RWPE1 (cell line): ENCODE measurements at places on chromosomes 11 and 22.

DNA sequence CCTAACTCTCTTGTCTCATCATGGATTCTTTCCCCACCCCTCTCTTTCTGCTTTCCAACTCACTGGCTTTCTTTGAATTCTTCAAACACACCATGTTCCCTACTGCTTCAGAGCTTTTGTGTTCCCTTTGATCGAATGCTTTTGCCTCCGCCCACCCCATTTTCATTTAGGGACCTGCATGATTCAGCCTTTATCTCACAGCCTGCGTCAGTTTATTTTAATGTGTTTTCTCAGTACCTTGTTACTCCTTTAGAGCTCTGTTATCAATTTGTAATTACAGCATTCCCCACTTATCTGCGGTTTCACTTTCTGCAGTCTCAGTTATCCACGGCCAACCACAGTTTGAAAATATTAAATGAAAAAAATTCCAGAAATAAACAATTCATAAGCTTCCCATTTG is 451.3 kb downstream of the METTL15 start:
- DNase-seq, result no peak

DNA sequence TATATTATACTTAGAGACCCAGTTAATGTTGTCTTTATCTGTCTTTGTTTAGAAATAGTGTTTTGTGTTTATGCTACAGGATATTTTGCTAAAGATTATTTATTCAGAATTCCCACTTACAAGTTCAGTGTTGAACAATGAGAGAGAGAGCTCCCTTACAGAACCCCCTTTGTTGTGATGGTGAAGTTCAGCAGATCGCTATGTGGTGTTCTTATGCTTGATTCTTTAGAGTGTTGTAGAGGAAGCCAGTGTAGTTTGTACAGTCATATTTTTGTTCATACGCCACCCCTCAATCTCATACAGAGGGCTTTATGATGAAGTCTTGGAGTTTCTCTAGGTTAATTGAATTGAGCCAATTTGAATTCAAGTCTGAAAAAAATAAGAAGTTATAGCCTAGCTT is 150.2 kb downstream of the TMEM135 start:
- no peak for DNase-seq

GRCh38 chr11:119416606-119417580 is 6.1 kb downstream of the THY1 start:
- DNase-seq, result no peak

GRCh38 chr11:65491614-65492386 is 7.0 kb upstream of the MALAT1 start:
- no peak for DNase-seq

- no peak for DNase-seq
Observed at GRCh38 chr11:2382936-2383851, 6.1 kb downstream of the CD81 start.

DNA sequence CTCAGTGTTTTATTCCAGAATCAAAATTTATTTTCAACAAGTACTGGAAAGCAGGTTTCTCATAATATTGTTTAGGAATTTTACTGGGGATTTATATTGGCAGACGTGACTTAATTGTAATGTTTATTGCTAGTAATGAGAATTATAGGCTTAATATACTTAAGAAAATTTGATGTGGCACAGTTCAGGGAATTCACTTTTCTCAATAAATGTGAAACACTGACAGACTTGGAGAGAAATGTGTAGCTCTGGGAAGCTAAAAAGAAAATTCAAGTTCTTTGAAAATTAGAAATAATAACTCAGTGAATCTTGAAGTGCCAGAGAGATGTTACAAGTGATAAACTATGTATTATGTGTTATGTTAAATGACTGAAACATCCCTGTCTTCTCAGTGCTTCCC is at the start of gene OR51F2:
Gene OR51F2, plus strand, starts transcription at position 301 of the 400 bp plus-strand sequence. CDS start 101 bp downstream, outside the sequence.
- no peak for DNase-seq

- DNase-seq, result no peak
Observed at GRCh38 chr11:117062498-117062897, 35.7 kb downstream of the SIK3 start.

GRCh38 chr11:26483108-26483507 is 89.0 kb downstream of the MUC15 start:
- no peak for DNase-seq

- DNase-seq, result no peak
Observed at GRCh38 chr11:13963169-13963948, 836 bp downstream of the SPON1 start.

- no peak for DNase-seq
Observed at GRCh38 chr11:69401715-69402114, 79.7 kb upstream of the LINC01488 start.

DNA sequence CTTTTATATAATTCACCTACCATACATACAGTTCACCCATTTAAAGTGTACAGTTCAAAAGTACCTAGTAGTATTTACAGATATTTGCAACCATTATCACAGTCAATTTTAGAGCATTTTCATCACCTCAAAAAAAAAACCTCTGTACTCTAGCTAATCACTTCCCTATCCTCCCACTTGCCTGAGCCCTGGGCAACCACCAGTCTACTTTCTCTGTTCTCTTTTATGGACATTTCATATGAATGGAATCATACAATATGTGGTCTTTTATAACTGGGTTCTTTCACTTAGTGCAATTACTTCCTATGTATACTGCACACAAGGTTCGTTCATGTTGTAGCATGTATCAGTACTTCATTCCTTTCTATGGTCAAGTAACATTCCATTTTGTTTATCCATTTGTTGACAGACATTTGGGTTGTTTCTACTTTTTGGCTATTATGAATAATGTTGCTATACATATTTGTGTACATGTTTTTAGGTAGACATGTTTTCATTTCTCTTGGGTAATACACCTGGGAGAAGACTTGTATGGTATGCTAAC is 17.8 kb upstream of the NEU3 start:
- no peak for DNase-seq

DNA sequence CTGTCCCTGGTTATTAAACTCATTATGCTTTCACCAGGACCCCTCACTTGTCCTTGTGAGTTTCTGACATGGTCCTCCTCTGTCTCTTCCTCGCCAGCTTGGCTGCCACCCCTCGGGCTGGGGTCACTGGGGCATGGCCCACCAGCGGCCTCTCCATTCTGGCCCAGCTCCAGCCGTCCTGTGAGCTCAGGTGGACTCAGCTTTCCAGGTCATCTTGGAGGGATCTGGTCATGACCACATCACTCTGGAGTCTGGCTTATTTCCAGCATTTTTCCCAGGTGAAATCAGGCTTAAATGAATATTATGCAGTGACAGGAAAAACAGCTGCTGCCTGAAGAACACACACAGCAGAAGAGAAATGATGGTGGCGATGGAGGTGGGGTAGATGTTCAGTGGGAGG is 224.5 kb downstream of the ADAMTS15 start:
- DNase-seq, result no peak

GRCh38 chr22:39453765-39454378 is 2.9 kb upstream of the MGAT3 start:
- no peak for DNase-seq

GRCh38 chr22:31742115-31742514 is 7.8 kb downstream of the PRR14L start:
- no peak for DNase-seq

- no peak for DNase-seq
Observed at GRCh38 chr11:2259897-2260451, 10.4 kb downstream of the ASCL2 start.

GRCh38 chr11:128234143-128234542 is 353.2 kb downstream of the ETS1 start:
- DNase-seq, result no peak

GRCh38 chr22:29903371-29903770 is 20.4 kb downstream of the MTMR3 start:
- no peak for DNase-seq

DNA sequence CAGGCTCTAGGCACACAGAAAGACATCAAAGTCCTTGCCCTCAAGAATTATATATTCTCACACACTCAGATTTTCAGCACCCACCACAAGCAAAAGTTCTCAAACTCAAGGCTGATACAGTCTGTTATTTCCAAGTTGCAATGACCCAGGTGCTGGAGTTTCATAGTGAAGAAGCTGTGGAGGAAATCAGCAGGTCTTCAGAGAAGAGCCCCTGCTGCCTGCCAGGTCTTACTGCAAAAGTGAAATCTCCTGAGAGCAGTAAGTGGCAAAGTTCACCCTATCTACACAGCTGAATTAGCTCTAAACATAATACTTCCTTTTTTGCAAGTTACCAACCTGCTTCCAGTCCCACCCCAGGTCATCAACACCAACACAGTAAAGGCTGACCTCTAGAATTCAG is 64.6 kb downstream of the RPL27A start:
- no peak for DNase-seq

- DNase-seq, result no peak
Observed at GRCh38 chr11:1573077-1573902, 1.2 kb upstream of the DUSP8 start.

DNA sequence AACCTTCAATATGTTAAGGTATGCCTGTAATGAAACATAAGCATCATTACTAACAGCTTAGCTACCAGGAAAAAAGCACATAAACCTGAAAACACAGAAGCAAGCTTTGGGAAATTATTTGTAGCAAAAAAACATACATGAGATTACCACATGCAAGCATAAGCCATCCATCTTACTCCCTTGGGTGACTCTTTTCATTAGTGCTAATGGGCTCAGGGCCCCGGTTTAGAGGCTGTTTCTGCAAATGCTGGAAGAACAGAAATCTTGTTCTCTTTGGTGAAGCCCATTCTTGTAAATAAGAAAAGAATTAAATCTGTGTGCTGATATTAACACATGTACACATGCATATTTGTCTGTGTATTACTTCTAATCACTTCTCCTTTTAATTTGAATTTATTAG is 314.3 kb downstream of the TTC28 start:
- DNase-seq, result no peak

DNA sequence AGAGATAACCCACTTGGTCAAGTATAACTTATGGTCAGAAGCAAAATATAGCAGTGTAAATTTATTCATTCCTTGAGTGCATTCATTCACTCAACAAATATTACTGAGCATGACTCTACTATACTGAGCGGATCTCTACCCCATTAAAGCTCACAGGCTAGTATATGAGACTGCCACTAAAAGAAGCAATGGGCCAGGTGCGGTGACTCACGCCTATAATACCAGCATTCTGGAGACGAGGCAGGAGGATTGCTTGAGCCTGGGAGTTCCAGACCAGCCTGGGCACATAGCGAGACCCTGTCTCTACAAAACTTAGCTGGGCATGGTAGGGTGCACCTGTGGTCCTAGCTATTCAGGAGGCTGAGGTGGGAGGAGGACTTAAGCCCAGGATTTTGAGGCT is 197.6 kb upstream of the BLID start:
- no peak for DNase-seq

GRCh38 chr22:28207281-28208030 is 288.4 kb upstream of the PITPNB start:
- DNase-seq, result no peak

DNA sequence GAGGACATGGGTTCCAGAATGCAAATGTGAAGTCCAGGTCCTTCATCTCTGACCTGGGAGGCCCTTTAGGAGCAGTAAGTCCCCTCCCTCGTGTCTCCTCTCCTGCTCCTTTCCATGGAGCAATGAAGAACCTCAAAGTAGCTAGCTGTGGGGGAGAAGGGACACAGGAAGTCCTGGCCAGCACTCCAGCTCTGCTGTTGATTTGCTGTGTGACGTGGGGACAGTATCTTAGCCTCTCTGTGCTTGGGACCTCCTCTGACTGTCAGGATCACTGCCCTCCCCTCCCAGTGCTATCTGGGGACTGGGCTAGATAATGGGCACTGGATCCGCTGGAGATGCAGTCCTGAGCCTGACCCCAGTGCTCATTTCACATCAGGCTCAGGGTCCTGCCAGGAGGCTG is 1.1 kb upstream of the APOBEC3H start:
- DNase-seq, result no peak

DNA sequence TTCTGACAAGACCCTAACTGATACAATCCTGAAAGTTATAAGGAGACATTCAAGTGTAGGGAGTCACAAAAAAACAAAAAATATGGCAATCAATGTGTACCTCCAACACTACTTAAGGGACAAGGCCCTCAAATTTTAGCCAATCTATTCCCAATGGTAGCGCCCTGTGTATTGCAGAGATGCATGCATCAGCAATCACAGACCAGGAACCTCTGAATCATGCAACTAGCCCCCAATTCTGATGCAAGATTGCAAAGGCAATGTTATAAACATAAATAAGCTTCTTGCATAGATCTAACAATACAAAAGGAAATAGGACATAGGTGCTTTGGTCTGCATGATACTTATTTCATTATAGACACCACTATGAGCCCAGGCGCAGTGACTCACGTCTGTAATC is 29.7 kb upstream of the SIK2 start:
- DNase-seq, result no peak

DNA sequence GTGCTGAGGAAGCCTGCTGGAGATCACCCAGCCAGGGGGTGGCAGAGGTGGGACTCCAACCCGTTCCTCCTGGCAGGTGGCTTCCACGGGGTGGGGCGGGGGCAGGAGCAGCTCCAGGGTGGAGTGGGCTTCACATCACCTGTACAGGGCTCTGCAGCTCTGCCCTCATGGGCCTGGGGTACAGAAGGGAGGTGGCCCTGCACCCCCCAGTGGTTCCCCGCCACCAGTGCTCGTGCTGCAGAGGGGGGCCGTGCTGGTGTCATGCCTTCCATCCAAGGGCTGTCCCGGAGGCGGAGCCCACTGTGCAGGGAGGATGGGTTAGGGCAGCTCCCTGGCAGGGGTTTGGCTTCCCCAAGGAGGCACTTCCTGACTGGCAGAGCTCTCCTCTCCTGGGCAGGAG is 76.4 kb upstream of the SHISAL1 start:
- no peak for DNase-seq

- no peak for DNase-seq
Observed at GRCh38 chr11:126939552-126939951, 61.0 kb downstream of the KIRREL3 start.

DNA sequence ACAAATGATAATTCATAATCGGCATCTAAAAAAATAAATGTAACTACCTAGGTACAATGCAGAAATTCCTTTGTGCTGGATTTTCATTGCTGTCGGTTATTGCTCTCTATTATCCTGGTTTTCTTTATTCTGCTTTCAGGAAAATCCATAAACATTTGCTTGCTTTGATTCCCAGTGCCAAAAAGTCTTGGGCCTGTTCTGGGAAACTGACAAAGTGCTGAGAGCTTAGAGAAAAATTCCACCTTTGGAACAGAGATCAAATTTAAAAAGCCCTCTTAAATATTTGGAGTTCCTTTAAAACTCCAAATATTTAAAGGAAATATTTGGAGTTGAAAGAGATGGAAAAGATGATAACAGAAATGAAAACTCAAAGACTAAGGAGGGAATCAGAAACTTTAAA is 87.3 kb upstream of the ZBED5 start:
- DNase-seq, result no peak
